Vagina (tissue), 2 donors: ENCODE measurements at places on chromosomes 3 and 15.

DNA sequence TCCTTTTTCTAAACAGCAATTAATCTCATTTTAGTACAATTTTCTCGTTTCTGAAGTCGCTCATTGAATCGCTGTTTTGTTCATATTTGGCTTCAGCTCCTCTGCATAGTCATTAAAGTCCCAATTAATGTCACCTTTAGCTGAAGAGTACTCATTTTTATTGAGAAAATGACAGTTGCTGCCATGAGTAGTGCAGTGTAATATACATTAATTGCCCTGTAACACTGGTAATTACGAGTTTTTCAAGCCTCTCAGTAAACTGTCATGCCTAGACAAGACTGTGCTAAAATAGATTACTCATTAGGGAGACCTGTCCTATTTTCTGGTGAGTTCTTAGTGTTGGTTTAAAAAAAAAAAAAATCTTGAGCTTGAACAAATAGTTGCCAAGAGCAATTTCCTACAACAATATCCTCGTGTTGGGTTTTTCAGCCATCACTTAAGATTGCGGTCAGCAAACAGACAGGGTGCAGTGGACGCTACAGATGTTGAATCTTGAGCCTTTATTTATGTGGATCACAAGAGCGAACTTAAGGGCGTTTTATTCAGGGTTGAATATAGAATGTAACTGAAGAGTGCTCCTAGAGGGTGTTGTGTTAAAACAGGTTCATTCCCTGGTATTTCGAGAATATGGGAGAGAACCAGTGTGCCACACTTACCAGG is 176.0 kb downstream of the CDIN1 start:
- no peak for DNase-seq

DNA sequence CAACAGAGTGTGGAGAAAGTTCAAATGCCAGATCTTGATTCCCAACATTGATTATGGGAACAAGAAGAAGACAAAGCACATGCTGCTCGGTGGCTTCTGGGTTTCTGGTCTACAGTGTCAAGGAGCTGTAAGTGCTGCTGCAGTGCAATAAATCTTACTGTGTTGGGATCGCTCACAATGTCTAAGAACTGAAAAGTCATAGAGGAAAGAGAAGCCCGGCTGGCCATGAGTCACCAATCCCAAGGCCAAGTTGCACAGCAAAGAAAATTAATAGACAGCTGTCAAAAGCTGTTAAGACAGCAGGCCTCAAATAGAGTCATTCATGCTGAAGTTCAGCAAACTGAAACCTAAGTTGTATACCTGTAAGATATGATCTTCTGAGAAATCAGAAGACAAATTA is 33.2 kb upstream of the SPPL2A start:
- DNase-seq = no peak

GRCh38 chr3:153866901-153867300 is 254.3 kb upstream of the ARHGEF26 start:
- DNase-seq = no peak

DNA sequence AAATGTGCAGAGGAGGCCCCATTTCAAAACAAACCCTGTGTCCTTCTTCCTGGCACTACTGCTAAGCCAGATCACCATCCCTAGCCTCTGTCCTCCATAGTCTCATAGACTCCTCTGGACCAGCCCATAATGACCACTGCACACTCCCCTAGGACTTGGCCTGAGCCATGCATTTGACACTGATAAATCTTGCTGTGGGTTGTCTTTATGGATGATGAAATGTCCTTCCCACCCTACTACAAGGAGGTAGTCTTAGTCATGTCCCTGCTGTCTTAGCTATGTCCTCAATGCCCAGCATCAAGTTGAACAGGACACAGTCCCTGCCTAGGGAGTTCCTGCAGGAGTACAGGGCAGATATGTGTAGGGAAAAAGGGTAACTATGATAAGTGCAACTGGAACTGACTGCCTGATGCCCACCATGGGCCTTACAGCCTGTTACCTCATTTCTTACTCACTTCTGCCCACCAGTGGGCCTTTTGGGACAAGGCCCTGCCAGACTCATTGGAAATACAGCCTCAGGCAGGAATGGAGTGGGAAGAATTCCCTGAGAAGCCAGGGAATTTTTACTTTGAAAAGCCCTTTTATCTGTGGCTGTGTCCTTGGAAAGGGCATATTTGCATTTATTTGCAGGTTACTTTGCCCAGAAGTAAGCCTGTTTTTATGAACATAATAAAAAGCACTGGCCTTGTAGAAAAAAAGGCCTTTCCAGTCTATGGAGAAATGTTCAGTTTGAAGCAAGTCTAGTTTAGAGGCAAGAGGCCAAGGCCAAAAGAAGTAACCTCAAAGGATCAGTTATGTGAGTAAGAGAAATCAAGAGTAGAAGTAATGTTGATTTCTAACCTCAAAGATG is 199.6 kb upstream of the EIF1B start:
- no peak for DNase-seq

DNA sequence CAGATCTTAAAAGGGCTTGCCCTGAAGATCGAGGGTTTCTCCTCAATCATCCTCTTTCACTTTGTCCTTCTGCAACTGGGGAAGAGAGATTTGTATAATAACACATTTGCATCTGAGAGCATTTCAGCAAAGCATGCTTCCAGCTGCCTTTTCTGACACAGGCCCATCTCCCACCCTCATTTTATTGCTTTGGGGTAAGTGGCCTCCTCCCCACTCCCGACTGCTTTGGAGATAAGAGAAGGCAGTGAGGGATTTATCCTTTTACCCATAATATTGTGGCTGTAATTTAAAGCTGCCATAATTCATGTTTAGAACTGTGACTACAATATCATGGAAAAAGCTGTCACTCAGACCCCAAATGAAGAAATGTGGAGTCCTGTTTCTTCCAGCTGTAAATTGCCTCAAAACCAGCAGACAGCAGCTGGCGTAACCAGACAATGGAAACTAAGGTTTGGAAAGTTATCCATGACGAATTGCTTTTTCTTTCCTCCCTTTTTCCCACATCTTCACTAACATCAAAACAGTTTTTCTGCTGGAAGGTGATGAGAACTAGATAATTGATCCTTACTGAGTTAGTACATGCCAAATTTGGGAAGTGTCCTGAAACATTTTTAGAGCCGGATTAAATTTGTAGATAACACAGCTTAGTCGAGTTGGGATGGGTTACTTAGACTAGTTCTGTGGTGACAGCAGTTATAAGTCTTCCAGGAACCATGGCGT is 104.2 kb upstream of the PFN2 start:
- no peak for DNase-seq

GRCh38 chr3:134406331-134407238 is 32.3 kb upstream of the AMOTL2 start:
- no peak for DNase-seq

DNA sequence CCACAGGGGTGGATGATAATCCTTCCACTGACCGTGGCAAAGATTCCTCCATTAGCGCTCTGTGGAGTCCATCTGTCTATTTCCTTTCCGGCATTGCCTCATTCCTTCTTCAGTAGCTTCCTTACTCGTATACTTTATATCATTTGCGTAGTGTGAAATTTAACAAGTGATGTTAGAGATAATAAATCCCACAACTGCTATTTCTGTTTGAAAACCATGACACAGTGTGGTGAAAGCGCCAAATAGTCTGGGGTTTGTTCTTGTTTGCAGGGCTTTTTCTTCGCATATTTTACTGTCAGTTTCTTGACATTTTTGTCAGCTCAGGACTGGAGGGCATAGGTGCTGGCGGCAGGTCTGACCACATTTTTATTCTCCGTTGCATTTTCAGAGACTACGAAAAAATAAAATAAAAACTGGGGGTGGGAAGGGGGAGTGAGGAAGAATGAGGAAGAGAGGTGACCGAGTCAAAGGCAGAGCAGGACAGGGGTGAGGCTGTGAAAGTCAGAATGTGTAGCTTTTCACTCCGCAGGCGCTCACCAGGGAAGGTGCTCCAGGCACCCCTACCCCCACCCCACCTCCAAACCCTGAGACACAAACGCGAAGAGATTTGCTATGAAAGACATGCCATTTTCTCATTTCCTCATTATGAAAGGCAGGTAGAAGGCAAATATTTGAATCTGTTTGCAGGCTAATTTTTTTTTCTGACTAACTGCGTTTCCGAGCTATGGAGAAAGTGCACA is 965.0 kb downstream of the MCTP2 start:
- no peak for DNase-seq

GRCh38 chr3:20038699-20039465 is 1.4 kb upstream of the KAT2B start:
- DNase-seq = no peak

GRCh38 chr3:193868590-193868989 is 267.4 kb upstream of the HES1 start:
- DNase-seq = no peak

GRCh38 chr3:12034440-12034839 is 30.3 kb downstream of the SYN2 start:
- no peak for DNase-seq

DNA sequence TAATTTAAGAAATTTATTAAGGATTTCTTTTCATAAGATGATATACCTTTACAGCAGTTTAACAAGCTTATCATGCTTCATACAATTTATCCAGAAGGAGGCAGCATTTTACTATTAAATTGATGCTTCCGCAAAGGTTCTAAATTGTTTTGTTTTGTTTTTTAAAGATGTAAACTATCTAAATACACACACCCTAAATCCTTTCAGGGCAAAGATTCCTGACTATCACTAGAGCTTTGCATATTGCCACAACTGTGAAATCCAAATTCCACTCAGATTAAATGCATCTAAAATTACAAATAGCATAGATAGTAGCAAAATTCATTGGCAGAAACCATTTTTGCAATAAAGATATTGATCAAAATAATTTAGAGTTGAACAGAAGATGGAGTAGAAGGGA is 44.5 kb upstream of the CCNL1 start:
- DNase-seq = no peak

DNA sequence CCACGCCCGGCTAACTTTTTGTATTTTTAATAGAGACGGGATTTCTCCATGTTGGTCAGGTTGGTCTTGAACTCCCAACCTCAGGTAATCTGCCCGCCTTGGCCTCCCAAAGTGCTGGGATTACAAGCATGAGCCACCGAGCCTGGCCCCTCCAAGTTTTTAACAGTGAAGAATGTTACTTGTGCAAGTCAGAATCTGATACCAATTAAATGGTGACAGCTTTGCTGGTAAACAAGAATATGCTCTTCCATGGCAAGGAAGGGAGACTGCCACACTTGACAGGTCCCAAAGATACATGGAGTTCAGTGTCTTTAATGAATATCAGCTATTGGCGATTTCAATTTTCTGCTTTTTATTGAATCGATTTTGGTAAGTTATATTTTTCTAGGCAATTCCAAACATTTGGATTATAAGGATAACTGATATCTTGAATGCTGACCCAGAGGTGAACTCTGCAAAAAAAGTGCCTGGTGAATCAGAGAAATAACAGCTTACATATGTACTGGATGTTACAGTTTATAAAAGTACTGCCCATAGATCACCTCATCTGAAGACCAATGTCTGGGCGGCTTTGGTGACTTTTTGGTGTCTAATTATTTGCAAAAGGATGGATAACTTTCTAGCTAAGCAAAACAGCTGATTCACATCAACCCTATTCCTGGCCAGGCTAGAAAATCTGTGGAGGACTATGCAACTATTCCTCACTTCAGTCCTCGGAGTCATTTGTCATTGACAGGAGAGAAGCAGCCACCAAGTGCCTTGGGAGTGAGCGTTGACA is 1.2 kb downstream of the PARP16 start:
- DNase-seq = no peak

DNA sequence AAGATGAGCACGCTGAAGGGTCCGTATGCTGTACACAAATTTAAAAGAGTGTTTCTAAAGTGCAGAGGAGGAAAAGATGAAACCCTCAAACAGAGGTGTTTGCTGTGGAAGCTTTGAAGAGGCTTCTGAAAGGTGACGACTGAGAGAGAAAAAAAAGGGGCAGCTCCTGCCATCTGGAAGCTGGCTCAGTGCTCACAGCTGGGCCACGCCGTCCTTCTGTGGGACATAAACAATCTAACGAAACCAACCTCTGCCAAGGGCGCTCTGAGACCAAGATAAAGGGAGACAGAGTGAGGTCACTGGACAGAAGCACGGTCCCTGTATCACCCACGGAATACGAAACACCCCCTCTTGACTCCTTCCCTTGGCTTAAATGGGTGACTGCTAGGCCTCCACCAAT is 96.3 kb upstream of the SLC6A6 start:
- no peak for DNase-seq
